ENCODE measurements at places on chromosomes 1 and 21.

GRCh38 chr1:203442821-203443220 is 32.8 kb upstream of the PRELP start:
- DNase-seq, result no peak

GRCh38 chr1:190464690-190465089 is 13.0 kb downstream of the BRINP3 start:
- no peak for DNase-seq

DNA sequence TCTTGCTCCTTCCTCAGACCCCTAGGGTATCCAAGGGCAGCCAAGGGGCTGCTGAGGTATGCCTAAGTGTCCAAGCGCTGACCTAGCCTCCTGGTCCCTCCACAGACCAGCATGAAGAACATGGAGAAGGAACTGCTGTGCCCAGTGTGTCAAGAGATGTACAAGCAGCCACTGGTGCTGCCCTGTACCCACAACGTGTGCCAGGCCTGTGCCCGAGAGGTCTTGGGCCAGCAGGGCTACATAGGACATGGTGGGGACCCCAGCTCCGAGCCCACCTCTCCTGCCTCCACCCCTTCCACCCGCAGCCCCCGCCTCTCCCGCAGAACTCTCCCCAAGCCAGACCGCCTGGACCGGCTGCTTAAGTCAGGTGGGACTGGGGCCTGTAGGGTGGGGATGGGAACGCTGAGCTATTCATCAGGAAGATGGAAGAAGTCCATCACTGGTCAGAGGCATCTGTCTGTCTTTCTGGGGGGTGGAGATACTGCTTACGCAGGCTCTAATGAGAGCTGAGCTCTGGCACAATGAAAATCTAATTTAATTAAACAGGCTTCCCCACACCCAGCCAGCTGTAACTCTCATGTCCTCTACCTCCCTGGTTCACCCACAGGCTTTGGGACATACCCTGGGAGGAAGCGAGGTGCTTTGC is 1.8 kb downstream of the TRIM46 start:
- no peak for DNase-seq

GRCh38 chr1:151583796-151584195 is 28.1 kb upstream of the SNX27 start:
- DNase-seq, result no peak

- DNase-seq, result no peak
Observed at GRCh38 chr1:12485231-12486058, 132.6 kb downstream of the DHRS3 start.

DNA sequence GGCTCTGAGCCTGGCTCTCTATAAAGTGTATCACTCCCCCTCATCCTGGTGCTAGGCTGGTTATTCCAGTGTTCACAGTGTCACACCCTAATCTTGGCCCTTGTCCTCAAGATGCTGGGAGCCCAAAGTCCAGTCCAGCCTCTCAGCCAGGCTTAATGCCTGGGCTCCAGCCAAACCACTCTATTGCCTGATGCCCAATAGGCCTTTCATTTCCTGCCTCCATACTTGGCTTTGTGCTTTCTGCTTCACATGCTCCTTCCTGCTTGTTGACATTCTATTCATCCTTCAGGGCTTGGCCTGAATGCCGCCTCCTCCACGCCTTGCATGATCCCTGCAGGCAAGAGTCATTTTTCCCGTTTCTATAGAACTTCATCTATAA is 1.7 kb downstream of the KLHDC8A start:
- DNase-seq, result no peak

DNA sequence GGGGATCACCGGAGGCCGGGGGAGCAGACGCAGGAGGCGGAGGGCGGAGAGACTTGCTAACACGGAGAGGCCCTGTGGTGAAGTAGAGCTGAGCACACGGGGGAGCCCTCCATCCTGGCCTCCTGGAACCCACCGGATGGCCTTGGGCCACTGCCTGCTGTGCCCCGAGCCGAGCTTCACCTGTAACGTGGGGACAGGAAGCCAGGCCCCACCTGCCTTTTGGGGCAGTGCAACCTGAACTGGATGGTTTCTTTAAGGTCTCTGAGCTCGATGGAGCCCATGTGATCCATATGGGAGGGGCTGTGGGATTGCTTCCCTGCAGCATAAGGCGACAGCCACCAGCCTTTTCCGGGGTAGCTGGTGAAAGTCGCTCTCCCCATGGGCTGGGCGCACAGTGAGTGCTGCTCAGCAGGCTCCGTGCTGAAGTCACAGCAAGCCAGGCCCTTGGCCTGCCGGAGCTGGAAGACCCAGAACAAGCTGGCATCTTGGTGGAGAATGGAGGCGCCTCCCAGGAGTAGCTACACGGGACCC is 35.8 kb downstream of the TFF3 start:
- DNase-seq, result no peak

- no peak for DNase-seq
Observed at GRCh38 chr1:44105810-44106209, 12.8 kb upstream of the KLF17 start.

DNA sequence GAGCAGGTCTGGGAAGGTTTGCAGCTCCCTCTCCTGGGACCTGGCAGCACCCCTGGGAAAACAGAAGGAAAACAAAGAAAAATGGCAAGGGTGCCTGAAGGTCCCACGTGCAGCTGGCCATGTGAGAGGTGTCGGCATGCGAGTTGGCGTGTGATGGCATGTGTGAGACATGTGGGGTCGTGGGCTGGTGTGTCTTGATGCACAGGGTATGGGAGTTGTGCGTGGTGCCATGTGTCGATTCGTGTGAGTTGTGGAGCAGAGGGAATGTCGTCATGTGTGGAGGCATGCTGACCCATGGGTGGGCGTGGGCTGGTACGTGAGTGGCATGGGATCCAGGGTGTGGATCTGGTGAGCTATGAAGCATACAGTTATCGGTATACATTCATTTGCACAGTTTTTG is 1.3 kb downstream of the HPCA start:
- no peak for DNase-seq

DNA sequence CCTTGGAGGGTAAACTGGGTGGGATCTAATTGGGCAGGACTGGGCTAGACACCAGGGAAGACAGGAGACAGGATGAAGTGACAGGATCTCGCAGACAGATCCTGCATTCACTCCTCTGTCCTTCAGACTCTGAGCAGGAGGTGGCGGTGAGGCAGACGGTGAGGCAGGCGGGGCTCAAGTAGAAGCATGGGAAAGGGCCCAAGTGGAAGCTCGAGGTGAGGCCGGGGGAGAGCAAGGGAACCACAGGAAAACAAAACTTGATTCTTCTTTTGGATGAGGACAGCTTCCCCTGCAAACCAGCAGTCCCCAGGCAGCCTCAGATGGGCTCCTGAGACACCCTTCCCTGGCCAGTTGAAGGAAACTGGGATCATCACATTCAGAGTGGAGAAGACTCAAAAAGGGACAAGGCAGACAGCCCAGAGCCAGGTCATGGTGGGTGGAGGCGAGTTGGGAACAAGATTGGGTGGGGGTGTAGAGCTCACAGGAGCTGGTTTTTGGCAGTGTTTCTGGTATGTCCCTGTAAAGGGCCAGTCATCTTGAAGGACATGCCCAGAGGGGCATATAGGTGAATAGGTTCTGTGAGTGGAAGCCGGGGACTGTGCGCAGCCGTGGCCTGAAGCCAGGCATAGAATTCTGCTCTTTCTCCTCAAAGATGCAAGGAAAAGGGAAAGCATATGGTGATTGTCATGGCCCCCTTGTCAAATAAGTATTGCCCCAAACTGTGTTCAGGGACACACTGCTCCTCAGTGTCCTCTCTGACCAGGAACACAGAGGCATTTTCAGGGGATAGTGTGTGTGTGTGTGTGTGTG is 18.0 kb downstream of the INKA2 start:
- no peak for DNase-seq

DNA sequence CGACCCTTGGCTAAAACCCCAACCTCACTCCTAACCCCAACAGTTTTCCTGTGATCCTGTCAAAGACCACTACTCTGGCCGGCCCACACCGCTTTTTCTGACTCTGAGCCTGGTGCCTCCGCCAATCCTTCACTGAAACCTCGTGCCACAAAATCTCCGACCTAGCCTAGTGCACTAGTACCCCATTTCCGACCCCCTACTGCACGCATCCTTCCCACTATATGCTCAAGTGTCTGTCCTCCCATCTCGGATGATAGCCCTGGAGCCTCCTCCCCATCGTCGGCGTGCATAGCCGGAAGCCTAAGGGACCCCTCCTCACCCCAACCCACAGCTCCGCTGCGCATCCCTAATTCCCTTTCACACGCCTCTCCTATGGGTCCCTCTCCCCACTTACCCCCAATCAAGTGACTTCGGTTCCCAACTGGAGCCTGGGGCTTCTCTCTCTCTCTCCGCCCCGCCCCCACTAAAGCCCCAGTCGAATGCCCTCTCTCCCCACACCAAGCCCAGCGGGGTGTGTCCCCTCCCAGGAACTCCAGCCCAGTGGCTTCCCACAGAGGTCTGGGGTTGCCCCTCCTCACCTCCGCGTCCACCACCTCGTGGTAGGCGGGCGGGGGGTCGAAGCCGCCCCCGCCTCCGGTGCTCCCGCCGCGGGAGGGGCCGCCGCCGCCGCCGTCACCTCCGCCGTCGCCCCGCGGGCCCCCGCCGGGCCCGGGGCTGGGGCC is 791 bp downstream of the USP24 start:
- peak; percentile 36 for DNase-seq

- DNase-seq, result no peak
Observed at GRCh38 chr1:67316180-67316902, 8.7 kb downstream of the IL12RB2 start.

DNA sequence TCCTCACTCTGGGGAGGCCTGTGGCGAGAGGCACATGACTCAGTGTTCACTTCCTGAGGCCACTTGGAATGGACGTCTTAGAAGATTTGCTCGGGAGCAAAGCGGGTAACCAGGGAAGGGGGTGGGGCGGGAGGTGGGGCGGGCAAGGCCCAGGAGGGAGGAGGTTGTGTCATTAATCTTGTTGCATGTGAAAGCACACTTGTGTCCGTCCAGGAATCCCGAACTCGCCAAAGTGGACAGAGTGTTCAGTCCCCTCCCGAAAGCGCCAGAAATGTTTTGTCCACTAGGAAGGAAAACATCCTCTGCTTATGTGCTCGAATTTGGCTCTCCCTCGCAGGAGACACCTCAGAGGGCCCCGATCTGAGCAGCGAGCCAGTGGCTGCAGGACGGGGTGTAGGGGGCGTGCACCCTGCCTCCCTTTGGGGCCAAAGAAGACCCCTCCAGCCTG is 84.2 kb downstream of the SPSB1 start:
- no peak for DNase-seq

DNA sequence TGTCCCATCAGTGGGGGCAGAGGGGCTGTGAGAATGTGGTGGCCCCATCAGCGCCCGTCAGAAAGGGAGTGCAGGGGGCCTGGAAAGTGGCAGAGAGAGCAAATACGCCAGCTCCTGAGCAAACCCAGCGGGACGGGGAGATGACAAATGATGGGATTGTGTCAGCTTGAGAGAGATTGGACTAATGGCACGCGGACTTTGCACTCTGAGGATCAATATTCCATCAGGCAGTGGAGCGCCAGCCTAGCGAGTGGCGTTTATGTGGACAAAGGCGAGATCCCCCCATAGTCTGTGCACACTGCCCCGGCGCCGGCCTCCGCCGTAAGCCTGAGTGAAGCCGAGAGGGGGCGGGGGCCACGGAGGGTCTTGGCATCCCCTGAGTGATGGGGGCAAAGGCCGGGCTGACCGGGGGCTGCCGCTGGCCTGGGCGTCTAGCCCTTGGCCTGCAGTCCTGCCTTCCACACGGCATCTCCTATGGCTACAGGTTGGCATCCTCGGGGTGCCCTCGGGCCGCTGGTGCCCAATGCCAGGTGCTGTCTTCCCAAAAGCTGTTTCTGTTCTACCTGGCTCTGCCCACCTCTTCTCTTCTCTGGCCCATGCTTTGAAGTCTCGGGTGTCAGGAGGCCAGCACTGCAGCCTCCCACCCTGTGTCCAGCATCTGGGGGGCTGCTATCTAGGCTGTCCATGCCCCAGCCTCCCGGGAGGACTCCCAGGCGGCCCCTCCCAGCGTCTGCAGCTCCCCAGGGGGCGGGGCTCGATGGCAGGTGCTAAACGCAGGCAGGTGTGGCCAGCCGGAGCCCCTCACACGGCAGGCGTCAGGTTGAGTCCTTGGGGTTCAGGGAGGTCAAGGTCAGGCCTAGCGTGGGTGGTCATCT is 46.5 kb downstream of the PRDM16 start:
- no peak for DNase-seq

GRCh38 chr21:25994758-25995163 is 175.8 kb downstream of the APP start:
- no peak for DNase-seq

- DNase-seq, result no peak
Observed at GRCh38 chr1:59892841-59893811, 33.4 kb downstream of the CYP2J2 start.

GRCh38 chr1:226577401-226578180 is 29.0 kb downstream of the STUM start:
- no peak for DNase-seq

- DNase-seq, result no peak
Observed at GRCh38 chr1:180923021-180923841, 10.5 kb downstream of the KIAA1614 start.

GRCh38 chr1:59833991-59834390 is 19.2 kb downstream of the HOOK1 start:
- no peak for DNase-seq

DNA sequence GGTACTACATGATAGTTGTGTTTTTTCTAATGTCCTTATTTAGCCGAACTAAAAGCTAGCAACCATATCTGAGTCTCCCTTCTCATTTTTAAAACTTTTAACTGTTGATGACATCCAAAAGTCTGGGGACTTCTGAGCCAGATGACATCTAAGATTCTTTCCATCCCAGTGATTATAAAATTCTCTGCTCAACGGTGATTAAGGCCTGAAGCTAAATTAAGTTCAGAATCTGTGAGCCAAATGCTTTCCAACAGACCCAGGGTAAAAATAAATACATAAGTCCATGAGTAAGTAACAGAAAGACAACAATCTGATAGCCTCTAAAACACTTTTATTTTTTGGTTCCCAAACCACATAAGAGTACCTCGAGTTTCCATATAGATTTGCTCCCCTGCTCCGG is 13.1 kb upstream of the PTP4A2 start:
- DNase-seq, result no peak

- DNase-seq, result no peak
Observed at GRCh38 chr1:118973531-118974137, 14.5 kb downstream of the TBX15 start.

DNA sequence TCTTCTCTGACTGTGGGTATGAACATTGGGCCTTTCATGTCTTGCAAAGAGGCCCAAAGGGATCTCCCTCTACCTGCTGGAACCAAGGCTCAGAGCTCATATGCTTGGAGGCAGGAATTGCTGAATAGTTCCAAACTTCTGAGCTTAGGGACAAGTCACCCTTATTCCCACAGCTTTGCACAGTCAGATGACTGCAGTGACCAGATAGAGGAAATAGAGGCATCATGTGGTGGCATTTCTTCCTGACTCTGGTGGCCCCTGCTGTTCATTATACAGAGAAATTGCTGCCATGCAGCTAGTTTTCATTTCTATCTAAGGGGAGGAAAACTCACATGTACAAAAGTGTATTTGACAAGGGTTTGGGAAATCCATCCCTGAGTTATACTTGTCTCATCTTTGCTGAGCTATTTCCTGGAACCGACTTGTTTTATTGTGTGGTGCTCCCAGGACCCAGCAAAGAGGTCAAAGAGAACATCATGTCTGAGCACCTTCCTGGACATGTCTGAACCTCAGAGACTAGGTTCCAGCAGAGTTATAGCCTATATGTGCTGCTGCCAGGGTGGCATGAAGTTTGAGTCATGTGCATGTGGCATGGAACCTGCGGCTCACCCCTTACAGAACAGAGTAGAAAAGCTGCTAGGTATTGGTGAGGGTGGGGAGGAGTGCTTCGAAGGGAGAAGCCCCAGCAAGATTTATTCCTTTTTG is 131.2 kb downstream of the PIK3R3 start:
- DNase-seq, result no peak

GRCh38 chr1:17011439-17012307 is at the start of gene ATP13A2:
Gene ATP13A2, minus strand, starts transcription at chr1:17011928. Its CDS starts 190 bp downstream, at chr1:17011738.
- peak; percentile 82 for DNase-seq

GRCh38 chr1:211333906-211334305 is 7.3 kb downstream of the TRAF5 start:
- no peak for DNase-seq

Data from stimulated activated CD4-positive, alpha-beta T cell treated with anti-CD3 and anti-CD28 coated beads, Interleukin-4, amount 100 ng/mL, for 24 hours (primary cell).